Cortex of kidney (tissue), 1 donor: ENCODE measurements at places on chromosomes 13 and 19.

DNA sequence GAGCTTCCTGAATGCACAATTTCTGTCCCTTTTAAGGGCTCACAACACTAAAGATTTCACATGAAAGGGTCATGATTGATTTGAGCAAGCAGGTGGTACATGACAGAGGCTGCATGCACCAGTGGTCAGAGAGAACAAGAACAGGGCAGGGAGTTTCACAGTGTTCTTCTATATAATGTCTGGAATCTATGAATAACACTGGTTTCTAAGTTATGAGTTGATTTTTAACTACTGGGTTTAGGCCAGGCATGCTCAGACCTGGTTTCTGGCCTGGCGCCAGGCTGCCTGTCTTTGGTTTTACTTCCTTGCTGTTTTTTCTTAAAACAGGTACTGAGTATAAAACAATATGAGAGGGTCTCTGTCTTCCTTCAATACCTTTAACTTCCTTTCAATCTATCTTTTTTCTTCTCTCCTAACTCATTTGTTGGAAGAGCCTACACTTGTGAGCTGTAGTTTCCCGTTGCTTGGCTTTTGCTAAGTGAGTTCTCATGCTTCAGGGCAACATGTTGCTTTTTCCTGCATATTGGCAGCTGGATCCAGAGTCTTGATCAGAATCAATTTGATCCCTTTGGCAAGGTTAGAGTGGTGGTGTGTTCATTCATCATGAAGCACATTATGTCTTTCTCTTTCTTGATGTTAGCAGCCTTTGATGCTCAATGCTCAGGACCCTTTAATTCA, 38.5 kb upstream of the FGF14 start:
- no peak for DNase-seq

DNA sequence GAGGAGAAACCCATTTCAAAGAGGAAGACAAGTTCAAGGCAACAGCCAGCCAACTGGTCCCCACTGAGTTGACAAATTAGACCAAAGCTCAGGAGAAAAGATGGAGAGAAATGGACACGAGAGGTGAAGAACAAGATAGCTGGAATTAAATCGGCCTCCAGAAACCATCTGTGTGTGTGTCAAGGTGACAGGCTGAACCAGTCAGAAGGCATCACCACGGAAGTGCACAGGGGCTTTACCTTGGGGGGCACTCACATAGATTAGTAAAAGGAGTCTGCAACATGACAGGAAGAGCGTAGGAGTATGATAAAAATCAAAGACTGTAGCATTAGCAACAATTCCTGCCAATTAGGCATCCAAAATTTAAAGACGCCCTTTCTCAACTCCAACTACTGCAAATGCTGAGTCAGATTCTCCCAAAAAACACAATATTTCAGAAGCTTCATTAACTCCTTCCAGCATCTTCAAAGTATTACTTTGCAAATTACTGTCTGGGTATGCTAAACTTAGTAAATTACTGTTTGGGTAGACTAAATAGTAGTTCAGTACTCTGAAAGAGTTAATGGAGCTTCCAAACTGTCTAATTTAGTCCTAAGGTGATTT, 66.2 kb downstream of the FOXO1 start:
- no peak for DNase-seq

DNA sequence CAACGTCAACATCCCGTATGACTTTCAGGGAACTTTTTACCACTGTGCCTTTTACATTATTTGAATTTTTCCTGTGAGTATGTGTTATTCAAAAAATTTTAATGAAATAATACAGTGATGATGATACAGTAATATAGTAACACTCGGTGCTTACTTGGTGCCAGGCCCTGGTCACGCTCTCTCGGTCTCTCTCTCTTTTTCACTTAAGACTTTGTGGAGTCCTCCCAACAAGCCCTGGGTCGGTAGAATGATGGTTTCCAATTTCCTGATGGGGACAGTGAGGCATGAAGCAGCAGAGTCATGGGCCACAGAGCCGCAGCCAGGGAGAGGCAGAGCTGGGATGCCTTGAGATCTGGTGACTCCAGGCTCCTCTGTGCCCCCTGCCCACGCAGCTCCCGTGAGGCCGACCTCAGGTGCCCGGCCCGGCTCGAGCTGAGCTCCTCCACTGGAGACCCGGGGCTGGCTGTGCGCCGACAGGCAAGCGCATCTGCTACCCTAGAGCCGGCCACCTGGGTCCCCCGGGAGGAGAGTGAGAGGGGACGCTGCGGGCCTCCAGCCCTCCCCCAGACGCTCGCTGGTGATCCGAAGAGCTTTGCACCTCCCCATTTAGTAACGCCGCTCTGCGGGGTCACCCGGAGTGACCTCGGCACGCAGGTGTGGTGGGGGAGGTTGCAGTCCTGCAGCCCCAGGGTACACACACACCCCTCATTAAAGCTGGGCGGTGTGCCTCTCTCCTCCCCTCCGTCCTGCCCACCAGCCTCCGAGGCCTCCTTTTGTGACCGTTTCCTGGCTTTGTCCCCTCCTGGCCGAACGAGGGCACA, 4.4 kb upstream of the SBK3 start:
- DNase-seq: no peak

GRCh38 chr13:109256866-109257760, 529.3 kb downstream of the IRS2 start:
- no peak for DNase-seq

DNA sequence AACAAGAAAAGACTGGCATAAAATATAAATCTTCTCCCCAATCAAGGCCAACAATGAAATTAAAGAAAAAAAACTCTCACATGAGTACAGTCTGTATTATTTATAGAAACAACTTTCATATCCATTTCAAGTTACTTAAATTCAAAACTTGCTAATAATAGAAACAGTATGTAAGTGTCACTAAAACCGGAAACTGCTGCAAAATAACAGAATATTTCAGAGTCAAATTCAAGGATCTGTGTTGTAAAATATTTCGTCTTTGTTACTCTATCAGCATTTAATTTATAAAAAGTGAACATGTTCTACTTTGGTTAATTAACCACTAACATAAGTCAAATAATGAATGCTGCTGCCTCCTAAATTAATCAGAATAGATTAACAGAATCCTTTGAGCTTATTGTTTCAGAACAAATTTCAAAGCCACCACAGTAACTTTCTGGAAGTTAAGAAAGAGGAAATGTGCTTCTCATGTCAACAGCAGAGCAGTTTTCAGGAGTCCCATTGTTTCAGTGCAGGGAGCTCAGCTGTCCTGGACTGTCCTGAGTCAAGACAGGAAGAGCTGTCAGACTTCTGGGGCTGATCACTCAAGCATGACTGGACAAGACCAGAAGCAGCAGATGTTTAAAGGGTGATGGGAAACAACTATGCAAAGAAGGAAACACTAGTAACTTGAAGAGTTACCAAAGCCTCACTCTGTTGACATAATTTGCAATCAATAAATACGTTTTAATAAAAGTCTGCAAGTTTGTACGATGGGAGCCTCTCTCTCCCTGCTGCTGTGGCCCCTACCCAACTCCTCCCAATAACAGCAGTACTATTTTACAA, 76.9 kb downstream of the FOXO1 start:
- DNase-seq: no peak

DNA sequence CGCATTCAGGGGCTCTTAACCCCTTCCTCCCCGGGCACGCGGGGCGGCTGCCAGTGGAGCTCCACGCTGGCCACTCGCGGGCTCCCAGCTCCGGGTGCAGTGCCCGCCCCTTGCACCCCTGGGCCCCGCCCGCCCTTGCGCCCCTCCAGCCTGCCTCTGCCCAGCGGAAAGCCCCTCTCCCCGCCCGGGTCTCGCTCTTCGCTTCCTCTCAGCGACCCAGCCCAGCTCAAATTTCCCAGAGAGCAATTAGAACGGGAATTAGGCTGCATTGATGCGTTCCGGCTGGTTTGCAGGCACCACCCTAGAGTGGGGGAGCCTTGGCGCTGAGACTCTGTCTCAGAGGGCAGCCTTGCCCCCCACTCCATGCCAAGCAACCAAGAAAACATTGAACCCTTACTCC, 1.8 kb upstream of the GSX1 start:
- DNase-seq: no peak

DNA sequence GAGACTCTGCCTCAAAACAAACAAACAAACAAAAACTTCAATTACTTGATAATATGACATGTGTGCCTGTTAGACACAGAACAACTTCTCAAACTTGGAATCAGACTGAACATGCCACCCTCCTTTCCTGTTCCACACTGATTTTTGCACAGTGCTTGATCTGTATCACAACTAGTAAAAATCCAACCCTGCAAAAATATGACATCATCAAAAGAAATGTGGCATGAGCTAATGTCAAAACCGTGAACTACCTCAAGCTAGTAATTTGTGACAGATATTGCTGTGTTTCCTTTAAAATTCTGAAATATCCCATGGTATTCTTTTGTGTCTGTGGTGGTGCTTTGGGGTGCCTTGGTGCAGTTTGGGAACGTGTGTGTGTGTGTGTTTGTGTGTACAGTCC, 8.2 kb downstream of the MYCBP2 start:
- no peak for DNase-seq

GRCh38 chr19:1106841-1107660, 3.3 kb downstream of the GPX4 start:
- DNase-seq: no peak

GRCh38 chr19:49851456-49852259, 699 bp downstream of the PTOV1 start:
- DNase-seq: no peak

GRCh38 chr19:38898788-38899446, 501 bp downstream of the SIRT2 start:
- DNase-seq: no peak

GRCh38 chr13:31012655-31013024, 80.2 kb downstream of the TEX26 start:
- no peak for DNase-seq

DNA sequence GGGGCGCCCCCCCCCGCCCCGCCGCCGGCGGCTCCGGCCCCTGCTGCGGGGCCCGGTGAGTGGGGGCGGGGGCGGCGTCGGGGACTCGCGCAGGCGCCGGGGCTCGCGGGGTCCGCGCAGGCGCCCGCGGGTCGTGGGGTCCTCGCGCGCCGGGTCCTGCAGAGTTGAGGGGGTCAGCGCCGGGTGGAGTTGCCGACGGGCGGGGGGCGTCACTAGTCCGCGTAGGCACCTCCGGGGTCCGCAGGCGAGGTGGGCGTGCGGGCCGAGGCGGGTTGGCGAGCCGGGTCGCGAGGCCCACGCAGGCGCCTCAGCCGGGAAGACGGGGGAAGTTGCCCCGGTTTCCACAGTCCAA, 365 bp downstream of the PPP6R1 start:
- DNase-seq: no peak

DNA sequence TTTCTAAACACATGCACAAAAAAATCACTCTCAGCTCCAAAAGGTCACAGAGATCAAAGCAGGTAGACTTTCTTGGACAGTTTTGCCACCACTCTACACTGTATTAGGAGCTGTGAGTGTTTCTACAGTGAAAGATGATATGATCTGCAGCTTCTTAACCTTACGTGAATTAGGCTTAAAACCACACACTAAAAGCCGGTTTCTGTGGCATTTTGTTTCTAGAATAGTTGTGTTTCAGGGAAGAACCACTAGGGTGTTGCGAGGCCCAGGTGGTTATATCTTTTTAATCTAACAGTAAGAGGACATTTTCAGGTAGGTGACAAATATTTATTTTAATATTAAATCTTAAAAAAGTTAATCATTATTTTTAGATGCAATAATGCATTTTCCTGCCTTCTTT, 216.4 kb downstream of the KLF5 start:
- DNase-seq: no peak

GRCh38 chr19:45774765-45775164, 5.7 kb upstream of the SIX5 start:
- DNase-seq: no peak
